Kidney epithelial cell (primary cell): ENCODE measurements at places on chromosomes 4 and X. TPM values are rescaled to one million over a fixed set of nuclear protein-coding genes. Genes with fewer than 3 reads are reported as not detected.
A peak's percentile ranks its signal among the peaks of the same experiment; 100 is the strongest.

GRCh38 chr4:76518241-76518640 is 83.2 kb downstream of the SHROOM3 start:
- DNase-seq: no peak

GRCh38 chr4:88286897-88287296 is 2.5 kb upstream of the PPM1K start:
- no peak for DNase-seq

Gene CCDC110
- total RNA-seq: 0.14 and 0.38 TPM in 2 replicates

GRCh38 chr4:35464964-35465528 is 779.3 kb downstream of the ARAP2 start:
- DNase-seq: no peak

DNA sequence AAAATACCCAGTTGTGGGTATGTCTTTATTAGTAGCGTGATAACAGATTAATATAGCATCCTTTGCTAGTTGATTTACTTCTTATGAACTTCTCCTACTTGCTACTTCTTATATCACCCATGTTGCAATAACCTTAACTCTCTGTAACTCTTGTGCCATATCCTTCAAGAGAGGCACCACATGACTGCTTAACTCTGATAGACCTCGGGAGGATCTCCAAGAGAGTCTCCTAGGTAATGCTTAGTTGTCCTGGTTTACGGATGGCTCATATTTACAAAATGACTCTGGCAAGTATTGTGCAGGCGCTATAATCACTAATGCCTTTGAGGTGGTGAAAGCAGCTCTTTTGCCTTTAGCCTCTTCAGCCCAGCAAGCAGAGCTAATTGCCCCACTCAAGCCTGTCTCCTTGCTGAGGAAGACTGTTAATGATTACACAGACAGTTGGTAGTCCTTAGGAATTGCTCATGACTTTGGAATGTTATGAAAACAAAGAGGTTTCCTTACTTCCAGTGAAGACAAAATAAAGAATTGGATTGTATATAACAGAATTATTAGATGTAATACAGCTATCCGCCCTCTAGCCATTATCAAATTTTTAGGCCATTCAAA is 1305.8 kb downstream of the PCDH7 start:
- DNase-seq: peak; percentile 97

DNA sequence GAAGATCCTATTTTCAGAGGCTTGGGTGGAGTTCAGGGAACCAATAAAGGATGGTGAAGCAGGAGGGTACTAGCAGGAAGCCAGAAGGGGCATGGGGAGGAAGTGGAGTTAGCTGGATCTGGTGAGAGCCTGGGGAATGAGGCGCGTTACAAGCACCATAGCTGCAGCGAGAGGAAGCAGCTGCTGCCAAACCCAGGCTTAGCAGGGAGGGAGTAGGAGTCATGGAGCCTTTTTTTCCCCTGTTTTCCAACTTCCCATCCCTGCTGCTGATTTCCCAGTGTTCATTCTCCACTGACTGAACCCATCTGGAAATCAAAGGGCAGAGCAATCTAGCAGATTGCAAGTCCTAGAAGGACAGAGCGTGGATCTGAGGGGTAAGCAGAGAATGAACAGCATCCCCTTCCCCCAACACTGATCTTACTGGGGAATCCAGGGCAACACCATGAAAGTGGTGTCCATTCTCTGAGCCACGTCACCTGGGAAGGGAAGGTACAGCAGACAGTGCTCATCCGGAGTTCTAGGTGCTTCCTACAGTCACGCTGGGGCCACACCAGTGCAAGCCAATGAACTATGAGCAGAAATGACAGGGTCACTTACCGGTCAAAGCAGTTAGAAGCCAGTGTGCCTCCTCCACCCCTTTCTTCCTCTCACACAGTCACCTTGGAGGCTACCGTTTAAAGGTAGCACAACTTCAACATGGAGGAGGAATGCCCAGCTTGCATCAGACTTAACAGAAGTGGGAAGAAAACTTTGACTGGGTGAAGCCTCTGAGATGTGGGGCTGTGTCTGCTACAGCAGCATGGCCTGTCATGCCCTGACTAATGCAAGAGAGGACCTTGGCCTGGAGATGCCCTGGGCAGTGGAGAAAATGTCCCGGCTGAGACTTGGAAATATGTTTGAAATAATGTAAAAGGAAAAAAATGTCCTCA is 36.7 kb downstream of the SMIM20 start:
- DNase-seq: no peak

- no peak for DNase-seq
Measured at GRCh38 chr4:102454268-102454667, 46.9 kb upstream of the NFKB1 start.

Gene NXF2B
- total RNA-seq: not detected in 2 replicates

DNA sequence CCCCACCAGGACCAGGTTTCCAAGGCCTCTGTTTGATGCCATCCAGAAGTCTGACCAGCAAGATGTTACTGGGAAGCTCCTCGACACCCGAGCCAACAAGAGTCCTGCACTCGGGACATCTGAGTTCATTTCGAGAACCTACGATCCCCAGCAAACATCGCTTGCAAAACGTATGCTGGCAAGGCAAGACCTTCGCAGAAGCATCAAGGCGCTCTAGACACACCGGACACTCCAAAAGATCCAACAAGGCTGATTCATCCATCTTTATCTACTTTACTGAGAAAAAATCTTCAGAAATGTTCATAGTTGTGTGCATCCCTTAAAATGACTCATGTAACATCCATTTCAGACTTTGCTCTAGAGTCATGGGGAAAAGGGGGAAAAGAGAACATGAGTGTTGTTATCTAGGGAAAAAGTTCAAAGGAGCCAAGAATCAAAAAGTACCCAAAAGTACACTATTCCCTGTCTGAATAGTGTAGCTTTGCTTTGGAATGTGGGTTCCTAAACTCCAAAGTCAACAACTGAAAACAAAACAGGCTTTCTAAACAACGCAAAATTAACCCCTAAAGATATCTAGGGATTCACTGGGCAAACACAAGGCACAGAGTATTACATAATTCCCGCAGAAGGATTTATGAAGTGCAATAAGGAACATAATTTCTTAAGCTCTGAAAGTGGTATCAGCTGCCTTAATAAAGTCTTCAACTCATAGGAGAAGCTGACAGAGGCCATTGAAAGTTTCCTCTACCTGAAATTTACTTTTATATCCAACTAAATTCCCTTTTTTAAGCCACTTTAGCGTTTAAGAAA is 1.6 kb downstream of the SH3RF1 start:
- no peak for DNase-seq

DNA sequence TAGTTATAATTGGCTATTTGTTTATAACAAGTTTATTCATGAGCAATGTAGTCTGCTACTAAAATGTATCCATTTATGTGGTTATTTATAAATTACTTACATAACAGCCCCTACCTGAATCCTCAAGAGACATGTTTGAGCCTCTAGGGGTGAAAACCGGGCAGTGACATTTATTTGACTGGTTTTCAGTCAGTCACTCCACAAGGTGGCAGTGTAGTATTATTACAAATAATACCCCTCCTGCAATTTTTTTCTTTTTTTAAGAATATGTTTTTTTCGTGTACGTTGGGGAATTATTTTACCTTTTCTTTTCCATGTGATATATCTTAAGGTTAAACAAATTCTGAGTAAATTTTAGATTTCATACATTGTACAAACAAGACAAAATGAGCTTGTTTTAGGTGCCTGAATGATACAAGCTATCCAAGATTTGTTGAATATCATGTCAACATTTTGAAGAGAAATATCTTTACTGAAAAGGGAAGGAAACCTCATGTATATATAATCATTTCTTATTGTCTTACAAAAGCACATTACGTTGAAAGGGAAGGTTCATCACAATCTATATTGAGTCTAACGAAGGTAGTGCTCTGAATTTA is 598.7 kb upstream of the TECRL start:
- DNase-seq: no peak

GRCh38 chr4:150664935-150665334 is 83.0 kb downstream of the MAB21L2 start:
- peak; percentile 38 for DNase-seq

- no peak for DNase-seq
Measured at GRCh38 chrX:1416327-1416784, 24.4 kb upstream of the SLC25A6 start.

- no peak for DNase-seq
Measured at GRCh38 chr4:7781366-7781765, 158.3 kb downstream of the AFAP1 start.

Gene TMPRSS11B
- not detected in 2 replicates for total RNA-seq

- no peak for DNase-seq
Measured at GRCh38 chr4:151675411-151675971, 85.3 kb downstream of the GATB start.

Gene S100G
- not detected in 2 replicates for total RNA-seq

GRCh38 chrX:154074199-154074598 is 23.3 kb downstream of the MECP2 start:
- DNase-seq: peak; percentile 48

GRCh38 chr4:81622028-81622427 is 150.3 kb upstream of the RASGEF1B start:
- no peak for DNase-seq

Gene RHOH
- total RNA-seq: not detected in 2 replicates

- no peak for DNase-seq
Measured at GRCh38 chrX:23907111-23907497, 634 bp downstream of the APOO start.

DNA sequence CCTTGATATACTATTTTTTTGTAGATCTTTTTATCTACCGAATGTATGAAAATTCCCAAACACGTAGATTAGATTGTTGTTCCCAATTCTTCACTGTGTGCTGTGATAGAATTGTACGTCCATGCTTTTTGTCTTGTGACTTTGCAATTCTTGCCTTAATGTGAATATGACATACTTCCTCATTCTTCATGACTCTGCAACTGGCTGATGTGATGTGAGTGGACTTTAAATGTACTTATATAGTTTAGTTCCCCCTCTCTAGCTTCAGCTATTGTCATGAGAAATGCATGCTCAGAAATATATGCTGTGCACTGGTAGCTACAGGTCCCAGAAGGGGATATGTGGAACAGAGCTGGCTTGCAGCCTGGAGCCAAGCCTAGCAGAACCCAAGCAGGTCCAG is 89.4 kb downstream of the FTHL17 start:
- DNase-seq: no peak

DNA sequence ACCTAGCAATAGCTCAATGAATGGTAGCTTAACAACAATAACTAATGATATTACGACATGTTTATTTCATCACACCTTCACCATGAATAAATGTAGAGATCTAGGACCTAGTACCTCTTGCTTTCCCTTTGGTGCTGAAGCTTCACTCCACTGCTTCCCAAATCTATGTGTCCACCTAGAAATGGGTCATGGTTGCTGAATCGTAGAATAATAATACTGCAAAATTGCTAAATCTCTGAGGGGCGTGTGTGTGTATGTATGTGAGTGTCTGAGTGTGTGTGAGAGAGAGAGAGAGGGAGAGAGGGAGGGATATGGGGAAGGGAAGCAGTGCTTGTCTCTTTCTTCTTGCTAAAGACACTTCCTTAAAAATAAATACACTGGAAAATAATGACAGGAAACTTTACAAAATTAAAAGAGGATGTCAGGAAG is 109.3 kb upstream of the BMP2K start:
- DNase-seq: no peak

- no peak for DNase-seq
Measured at GRCh38 chr4:184957446-184958115, 60.7 kb upstream of the HELT start.

GRCh38 chr4:1192091-1192492 is 19.7 kb upstream of the SPON2 start:
- DNase-seq: peak; percentile 89

DNA sequence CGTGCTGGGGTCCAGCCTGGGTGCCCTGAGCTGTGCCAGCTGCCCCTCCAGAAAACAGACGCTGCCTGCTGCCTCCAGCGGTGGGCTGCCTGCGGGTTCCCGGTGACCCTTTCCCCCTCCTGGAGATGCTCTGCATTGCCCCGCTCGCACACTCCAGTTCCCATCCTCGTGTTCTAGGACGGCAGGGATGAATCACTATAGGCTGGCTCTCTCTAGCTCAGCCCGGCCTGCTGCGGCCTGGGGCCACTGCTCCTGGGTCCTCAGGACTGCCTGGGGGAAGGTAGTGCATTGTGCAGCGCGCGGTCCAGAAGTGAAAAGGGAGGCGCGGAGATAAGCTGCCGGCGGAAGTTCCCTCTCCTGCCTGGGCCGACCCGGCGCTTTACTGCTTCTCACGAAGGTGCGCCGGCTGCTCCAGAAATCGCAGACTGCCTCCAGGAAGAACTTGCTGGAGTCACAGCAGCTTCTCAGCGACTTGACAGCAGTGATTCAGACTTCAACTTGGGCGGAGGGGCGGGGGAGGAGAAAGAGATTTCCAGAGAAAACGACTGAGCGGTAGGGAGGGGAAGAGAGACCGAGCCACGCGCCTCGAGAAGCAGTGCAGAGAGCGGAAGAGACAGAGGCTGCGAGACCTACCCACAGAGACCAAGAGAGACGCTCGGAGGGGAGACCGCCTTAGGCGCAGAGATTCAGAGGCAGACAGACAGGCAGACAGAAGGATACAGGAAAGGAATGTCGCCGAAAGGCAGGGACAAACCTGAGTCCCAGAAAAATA is 6.7 kb upstream of the MSX1 start:
- DNase-seq: peak; percentile 29

DNA sequence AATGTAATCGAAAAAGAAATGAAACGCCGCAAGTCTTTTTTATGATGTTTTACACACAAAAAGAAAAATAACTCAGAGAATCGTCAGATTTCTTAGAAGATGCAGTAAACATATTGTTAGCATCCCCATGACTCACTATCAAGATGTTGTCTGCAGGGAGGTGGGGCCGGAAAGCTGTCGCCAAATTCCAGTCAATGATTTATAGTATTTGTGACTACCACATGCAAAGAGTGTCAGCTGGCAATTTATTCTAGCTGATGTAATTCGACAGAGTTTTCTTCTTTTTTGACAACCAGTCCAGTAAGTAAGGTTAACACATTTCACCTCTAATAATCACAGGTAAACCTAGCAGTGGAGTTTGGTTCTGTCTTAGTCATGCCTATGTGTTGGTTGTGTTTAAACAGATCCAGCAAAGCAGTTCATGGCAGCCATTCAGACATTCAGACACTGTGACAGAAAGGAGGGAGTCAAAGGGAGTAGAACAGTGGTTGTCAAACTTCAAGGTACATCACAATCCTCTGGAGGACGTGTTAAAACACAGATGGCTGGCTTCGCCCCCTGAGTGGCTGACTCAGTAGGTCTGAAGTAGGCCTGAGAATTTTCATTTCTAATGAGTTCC is 19.8 kb upstream of the PPP1R2C start:
- DNase-seq: no peak

- DNase-seq: no peak
Measured at GRCh38 chrX:65635822-65636221, 31.6 kb upstream of the MSN start.

DNA sequence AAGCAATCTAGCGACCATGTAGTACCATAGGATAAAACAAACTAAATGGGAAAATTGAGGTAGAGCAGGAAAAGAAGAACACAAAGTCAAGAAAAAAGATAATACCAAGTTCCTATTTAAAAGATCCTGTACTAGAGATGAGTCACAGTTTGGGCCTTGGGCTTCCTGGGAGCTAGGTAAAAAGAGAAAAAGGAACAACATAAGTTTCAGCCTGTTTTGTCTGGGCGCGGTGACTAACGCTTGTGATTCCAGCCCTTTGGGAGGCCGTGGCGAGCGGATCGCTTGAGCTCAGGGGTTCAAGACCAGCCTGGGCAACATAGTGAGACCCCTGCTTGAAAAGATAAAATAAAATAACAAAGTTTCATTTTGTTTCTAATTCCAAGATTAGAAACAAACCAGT is 14.0 kb upstream of the TMEM156 start:
- DNase-seq: no peak
